ENCODE measurements at places on chromosomes 1 and 21.

DNA sequence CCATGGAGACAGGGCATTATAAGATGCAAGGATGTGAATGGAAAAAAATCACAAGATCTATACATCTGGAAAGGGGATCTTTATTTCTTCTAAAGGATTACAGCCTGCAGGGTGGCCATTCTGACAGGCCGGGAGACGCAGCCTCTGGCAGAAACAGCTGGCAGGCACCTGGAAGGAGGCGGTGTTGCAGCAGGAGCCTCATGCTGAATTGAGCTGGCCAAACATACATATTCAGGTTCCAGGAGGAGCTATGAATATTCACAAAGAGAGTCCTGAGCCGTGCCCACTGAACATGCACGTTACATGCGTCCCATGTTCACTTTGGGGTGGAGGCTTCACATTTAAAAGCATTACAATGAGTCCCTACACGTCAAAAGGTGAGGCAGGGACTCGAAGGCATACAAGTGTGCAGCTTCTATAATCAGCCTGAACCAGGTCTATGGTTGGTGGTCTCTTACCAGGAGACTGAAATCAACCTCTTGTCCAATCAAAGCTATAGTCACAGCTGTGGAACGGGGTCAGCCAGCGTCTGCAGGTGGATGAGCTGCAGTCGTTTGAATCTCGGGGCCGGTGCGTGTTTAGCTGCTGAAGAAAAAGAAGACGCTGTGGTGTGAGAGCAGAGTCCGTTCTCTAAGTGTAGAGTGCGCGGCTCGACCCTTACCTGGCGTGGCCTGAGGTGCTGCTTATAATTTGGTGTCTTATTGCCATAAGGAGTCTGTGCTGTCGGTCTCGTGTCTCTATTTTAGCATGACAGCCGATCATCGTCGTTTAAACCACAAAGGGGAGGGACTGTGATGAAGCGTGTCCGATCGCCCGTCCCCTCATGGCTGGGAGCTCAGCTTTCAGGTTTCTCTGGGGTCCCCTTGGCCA lies 183.0 kb downstream of the ETS2 start:
- DNase-seq = no peak

DNA sequence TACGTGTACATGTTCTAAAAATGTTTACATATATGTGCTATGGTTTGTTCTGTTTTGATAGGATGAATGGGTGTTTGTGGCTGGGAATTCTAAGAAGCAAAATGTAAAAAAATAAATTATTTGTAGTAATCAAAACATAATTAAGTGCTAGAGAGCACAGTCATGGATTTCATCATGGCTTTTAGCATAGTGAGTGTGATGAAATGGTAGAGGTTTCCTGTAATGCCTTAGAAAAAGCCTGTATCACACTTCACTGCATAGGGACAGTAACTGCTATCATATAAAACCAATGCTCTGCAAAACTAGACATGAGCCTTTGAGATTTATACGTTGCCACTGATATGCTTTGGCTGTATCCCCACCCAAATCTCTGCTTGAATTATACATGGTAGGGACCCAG lies 99.8 kb downstream of the PTGER3 start:
- no peak for DNase-seq

DNA sequence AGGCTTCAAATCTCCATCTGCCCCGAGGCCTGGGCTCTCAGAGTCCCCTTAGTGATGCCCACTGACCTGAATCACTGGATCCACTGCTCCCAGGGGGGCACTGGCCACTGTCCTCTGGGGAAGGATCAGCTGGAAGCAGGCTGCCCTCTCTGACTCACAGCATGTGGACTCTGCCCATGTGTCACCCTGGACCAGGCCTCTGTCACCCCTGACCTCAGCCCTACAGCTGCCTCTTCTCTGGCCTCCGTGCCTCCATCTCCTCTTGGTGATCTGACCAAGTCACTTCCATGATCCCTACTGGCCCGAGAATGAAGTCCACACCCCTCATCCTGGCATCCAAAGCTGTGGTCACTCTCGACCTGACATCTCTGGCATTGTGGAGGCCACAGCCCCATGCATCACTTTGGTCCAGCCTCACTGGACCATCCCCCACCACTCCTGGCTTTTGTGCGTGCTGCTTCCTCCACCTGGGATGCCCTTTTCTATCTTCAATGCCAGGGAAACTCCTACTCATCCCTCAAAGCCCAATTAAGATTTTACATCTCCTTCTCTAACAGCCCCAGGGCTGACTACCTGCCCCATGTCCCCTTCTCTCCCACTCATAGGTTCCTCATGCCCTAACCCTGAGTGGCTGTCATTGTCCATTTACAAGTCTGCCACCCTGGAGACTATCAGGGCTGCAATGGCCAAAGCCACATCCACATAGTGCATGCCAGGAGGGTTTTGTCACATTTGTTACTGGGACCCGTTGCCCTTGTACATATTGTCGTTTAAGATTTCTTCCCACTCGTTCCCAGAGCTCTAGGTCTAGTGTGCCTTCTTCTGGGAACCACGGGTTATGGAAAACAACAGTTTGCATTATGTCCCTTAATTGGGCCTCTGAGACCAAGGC lies 685.0 kb downstream of the MATN1 start:
- no peak for DNase-seq

GRCh38 chr1:115021145-115021544 lies 8.5 kb upstream of the TSHB start:
- DNase-seq = no peak

- DNase-seq = no peak
Observed at GRCh38 chr1:216535751-216536150, 112.5 kb upstream of the USH2A start.

DNA sequence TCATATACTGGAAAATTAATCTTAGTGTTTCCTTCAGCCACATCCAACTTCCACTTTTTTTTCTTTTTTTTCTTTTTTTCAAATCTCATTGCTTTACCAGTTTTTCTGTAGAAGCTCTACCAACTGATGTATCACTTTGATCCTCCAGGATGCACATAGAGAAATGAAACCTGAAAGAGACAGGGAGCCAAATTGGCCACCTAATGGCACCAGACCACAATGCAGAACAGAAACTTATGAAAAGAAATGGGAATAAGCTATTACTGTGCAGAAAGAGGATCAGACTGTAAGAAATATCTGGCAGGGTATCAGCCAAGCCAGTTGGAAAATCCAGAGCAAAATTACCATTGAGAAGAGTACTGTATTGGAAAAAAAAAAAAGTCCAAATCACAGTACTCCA lies 1514.2 kb downstream of the MRPL39 start:
- no peak for DNase-seq
